ENCODE measurements at places on chromosomes 5 and 9.

DNA sequence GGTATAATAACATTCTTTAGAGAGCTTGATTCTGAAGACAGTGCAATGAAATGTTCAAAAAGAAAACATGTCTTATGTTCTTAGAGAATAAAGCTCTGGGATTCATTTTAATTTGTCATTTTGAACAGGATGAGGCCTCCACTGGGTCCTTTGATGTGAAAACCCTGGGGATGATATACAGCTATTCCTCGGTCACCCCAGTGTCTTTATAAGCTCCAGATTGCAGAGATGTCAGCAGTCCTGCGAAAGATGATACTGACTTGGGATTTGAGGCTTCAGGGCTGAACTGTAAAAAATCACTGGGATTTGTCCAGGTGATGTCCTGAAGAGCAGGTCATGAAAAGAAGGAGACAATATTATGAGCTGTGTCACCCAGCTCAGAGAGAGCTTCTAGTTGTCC is 529.7 kb upstream of the ZNF608 start:
- DNase-seq, result no peak

- DNase-seq, result no peak
Measured at GRCh38 chr5:34841816-34842215, 2.9 kb downstream of the TTC23L start.

DNA sequence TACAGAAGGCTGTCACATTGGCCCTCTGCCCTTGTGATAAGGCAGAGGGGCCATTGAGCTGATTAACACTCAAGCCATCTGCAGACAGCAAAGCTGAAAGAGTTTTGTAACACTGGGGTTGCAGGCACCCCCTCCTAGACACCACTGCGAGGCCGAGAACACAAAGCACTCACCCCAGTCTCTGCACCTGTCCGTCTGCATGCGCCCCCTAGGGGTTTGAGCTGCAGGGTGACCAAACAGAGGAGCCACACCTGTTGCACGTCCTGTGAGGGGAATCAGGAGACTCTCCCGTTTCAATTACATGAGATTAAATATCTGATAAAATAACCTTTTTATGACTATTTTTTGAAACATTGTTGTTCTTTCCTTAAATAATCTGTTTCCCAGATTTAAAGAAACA is 1180.4 kb downstream of the CDH9 start:
- no peak for DNase-seq

- no peak for DNase-seq
Measured at GRCh38 chr5:140296289-140296688, 6.6 kb downstream of the PFDN1 start.

GRCh38 chr5:121497176-121497575 is 354.5 kb upstream of the FTMT start:
- DNase-seq, result no peak

- no peak for DNase-seq
Measured at GRCh38 chr9:76219560-76220151, 174.6 kb downstream of the RFK start.

- DNase-seq, result peak; percentile 34
Measured at GRCh38 chr9:34628656-34629490, at the start of gene ARID3C. Gene ARID3C (minus strand): TSS chr9:34629066. CDS start chr9:34628014, 1,052 bp downstream.

DNA sequence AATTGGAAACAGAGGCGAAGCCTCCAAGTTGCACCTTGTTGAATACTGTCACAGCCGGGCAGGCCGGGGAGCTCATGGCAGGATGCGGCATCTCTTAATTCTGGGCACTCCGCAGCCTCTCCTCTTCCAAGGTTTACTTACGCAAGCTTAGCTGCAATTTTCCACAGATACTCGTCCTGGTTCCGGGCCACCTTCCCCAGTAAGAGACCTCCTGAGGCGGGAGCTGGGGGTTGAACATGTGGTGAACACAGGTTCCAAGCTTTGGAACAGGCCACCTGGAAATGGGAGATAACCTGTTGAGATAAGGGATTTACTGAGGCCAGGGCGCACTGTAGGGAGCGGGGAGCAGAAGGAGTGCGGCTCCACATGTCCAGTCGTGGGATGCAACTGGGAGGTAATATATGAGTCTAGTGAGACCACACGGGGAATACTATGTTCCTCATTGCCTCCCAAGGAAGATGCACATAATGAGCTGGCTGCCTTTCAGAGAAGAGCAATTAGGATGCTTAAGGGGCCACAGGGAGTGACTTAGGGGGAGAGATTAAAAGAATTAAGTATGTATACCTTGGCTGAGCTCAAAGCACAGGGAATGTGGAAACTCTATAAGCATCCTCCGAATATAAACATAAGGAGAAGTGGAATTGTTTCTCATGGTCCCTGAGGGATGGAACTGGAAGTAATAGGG is 335.2 kb downstream of the CWC27 start:
- no peak for DNase-seq

- DNase-seq, result no peak
Measured at GRCh38 chr9:33142535-33142934, 24.6 kb downstream of the B4GALT1 start.

DNA sequence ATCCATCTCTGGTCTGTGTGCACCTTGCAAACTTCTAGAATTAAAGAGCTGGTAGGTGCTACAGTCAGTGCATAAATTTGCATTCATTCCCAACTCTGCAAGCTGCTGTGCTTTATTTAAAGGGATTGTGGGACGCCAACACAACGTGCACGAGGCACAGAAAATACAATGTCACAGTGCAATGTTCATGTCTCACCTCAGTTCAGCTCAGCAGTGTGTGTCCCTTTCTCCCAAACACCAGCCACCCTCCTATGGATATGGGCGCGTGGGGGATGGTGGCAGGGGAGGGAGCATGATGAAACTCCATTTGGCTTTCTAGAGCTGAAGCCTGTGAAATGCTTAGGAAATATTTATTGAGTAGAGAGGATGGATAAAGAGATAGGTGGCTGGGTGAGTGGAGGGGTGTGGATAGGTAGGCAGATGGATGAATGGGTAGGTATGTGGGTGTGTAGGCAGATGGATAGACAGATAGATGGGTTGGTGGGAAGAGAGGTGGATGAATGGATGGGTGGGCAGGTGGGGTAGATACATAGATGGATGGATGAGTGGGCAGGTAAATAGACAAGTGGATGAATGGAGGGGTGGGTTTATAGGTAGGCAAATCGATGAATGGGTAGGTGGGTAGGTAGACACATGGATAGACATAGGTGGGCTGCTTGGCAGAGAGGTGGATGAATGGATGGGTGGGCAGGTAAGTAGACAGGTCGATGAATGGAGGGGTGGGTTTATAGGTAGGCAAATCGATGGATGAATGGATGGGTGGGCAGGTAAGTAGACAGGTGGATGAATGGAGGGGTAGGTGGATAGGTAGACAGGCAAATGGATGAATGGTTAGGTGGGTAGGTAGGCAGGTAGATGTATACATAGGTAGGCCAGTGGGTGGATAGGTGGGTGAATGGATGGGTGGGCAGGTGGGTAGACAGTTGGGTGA is 92.7 kb upstream of the FCN2 start:
- no peak for DNase-seq

- no peak for DNase-seq
Measured at GRCh38 chr5:173858021-173858669, 30.0 kb upstream of the CPEB4 start.

- DNase-seq, result no peak
Measured at GRCh38 chr5:54981928-54982327, 3.5 kb downstream of the ESM1 start.
